ENCODE measurements at places on chromosomes 16 and 17.
A peak's percentile ranks its signal among the peaks of the same experiment; 100 is the strongest.

- no peak for DNase-seq
Measured at GRCh38 chr16:62391134-62391533, 354.9 kb upstream of the CDH8 start.

DNA sequence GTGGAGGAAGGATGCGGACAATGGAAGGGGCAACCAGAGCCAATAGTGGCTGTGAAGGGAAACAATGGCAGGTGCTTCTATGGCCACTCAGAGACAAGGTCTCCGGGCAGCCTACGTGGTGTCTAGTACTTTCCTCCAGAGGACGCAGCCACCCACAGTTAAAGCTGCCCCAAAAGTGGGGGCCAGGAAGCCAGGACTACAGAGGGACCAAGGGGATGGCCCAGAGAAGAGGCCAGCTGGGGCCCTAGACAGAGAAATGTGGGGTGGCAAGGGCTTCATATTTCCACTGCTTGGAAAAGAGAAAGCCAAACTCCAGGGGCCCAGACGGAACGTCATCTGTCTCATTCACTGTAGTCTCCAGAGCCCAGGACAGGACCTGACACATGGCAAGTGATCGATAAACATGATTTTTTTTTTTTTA lies 837 bp upstream of the PER1 start:
- DNase-seq = no peak

- no peak for DNase-seq
Measured at GRCh38 chr17:48310748-48311213, 119.2 kb downstream of the SKAP1 start.

- DNase-seq = no peak
Measured at GRCh38 chr16:12460064-12460392, 343.7 kb downstream of the CPPED1 start.

- no peak for DNase-seq
Measured at GRCh38 chr17:1322014-1322428, 42.6 kb downstream of the TRARG1 start.

DNA sequence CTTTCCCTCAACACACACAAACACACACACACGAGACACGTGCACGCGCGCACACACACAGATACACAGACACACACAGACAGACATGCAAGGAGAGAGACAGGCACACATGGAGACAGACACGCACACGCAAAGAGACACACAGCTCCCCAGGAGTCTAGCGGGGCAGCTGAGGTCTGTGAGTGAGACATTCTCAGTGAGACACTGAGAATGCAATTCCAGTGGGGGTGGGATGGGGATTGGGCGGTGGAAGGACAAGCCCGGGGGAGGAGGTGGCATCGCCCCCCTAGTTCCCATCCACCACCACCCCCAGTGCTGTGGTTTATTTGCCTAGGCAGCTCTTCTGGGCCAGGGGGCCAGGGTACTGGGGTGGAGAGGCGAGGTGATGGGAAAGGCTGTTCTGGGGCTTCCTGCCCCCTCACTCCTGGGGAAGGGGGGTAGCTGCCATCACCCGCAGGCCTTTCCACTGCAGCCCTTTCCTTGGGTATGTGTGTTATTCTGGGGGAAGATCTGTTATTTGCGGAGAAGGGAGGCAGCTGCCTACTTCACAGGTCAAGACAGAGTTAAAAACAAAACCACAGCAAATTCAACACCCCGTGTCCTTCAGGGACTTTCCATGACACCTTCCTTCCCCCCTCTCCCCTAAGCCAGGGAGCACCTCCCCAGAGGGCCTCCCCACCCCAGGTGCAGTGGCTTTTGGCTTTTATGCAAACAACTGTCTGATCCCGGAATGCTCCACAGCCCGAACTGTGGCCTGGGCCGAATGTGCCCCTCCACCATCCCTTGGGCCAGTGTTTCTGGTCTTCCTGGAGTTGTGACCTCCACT lies 18.0 kb downstream of the GRB7 start:
- DNase-seq = no peak

- DNase-seq = no peak
Measured at GRCh38 chr16:72646615-72647014, 401.3 kb downstream of the ZFHX3 start.

DNA sequence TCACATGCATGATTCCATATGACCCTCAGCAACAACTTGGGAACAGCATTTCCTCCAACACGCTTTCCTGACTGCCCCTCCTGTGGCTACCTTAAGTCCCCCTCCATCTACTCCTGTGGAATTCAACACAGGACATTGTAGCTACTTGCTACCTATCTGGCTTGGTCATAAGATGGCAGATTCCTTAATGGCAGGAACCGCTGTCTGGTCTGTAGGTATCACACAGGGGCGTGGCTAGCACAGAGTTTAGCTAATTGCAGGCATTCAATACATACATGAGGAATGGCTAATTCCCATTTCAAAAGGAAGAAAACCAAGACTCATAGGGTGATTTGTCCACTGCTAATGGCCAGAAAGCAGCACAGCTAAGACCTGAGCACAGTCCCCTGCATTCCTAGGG lies 8.6 kb downstream of the LRRC59 start:
- no peak for DNase-seq

DNA sequence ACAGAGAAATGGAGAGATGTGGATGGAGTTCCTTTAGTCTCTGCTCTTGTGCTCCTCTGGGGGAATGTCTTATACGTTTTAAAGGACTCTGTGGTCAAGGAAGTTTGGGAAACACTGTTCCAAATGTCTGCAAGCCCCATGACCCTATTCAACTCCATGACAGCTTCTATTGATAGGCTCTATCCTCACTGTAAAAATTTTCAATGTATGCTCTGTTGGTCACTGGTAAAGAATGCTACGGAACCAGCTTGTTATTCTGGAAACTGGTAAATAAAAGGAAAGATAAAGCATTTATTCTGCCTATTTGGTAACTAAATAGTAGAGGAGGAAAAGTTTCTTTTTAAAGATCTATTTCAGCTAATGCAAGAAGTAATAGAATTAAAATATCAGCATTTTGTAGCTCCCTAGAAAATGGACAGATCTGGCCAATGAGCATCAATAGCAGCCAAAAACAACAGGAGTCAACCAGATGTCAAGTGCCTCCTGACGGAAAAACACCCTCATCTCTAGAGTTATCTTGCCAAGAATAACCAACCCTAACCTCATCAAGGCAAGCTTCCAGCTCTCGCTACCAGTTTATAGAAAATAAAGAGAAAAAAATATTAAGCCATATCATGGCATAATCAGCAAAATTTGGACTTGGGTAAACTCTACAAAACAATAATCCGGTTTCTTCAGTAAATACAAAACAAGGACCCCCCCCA lies 16.1 kb downstream of the GDE1 start:
- DNase-seq = peak; percentile 32

GRCh38 chr17:4506175-4506813 lies 7.6 kb downstream of the SPNS2 start:
- DNase-seq = peak; percentile 80

DNA sequence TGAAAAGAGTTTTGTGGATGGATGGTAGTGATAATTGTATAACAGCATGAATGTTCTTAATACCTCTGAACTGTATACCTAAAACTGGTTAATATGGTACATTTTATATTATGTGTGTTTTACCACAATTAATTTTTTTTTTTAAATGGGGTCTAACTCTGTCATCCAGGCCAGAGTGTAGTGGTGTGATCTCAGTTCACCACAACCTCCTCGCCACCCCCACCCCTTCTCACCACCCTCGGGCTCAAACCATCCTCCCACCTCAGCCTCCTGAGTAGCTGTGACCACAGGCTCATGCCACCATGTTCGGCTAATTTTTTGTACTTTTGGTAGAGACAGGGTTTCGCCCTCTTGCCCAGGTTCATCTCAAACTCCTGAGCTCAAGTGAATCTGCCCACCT lies 123.2 kb downstream of the CDRT15L2 start:
- DNase-seq = no peak
